Amygdala (tissue), 56 donors: ENCODE measurements at places on chromosomes 3 and 15.

DNA sequence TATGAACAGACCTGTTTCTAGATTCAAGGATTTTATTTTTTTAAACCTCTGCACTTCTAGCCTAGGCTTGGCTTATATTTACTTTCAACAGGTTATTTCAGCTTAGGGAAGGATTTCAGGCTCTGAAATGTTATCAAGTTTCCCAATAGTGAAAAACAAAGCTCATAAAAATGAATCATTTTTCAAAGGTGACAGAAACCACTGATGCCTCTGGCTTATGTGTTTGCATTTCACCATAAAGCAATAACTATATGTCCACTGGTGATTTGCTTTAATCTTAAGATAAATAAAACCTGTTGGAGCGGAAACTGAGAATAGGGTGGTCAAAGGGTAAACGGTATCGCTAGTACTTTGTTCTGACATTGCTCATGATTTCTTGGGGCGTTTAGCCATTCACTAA lies 141.2 kb upstream of the LRIG1 start:
- no peak for DNase-seq

- DNase-seq = peak; percentile 43
Observed at GRCh38 chr3:33096093-33096868, 665 bp downstream of the GLB1 start.

DNA sequence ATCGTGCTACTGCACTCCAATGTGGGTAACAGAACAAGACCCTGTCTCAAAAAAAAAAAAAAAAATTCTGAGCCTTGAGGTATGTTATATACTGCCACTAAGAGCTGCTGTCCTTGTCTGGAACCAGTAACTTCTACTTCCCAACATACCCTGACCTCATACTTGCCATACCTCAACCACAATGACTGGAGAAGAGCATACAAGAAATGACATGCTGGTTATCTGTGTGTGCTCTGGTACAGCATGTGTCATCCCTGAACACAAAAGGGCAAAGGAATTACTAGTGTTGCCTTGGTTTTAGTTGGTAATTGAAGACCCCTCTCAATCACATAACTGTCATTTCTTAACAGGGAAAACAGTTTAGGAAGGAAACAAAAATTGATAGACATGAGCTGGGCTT lies 54.5 kb downstream of the MRPS25 start:
- no peak for DNase-seq

GRCh38 chr15:33322091-33322490 lies 11.3 kb downstream of the RYR3 start:
- no peak for DNase-seq

DNA sequence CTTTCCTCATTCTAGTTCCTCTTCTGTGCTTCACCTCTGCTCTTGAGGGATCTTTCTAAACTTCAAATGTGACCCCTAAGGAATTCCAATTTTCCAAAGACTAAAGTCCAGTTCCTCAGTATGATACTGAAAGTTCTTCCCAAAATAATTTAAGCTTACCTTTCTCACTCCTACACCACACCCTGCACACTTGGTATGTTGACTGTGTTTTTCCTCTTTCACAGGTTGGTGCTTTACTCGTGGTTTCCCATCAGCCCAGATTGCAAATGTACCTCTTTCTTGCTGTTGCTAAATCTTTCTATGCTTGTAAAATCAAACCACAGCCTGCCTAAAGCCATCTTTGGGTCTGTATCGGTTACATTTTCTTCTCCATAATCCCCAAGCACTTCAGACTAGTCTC lies 30.5 kb upstream of the CLDN16 start:
- DNase-seq = no peak

GRCh38 chr3:25662736-25663320 lies 1.9 kb downstream of the TOP2B start:
- DNase-seq = no peak

DNA sequence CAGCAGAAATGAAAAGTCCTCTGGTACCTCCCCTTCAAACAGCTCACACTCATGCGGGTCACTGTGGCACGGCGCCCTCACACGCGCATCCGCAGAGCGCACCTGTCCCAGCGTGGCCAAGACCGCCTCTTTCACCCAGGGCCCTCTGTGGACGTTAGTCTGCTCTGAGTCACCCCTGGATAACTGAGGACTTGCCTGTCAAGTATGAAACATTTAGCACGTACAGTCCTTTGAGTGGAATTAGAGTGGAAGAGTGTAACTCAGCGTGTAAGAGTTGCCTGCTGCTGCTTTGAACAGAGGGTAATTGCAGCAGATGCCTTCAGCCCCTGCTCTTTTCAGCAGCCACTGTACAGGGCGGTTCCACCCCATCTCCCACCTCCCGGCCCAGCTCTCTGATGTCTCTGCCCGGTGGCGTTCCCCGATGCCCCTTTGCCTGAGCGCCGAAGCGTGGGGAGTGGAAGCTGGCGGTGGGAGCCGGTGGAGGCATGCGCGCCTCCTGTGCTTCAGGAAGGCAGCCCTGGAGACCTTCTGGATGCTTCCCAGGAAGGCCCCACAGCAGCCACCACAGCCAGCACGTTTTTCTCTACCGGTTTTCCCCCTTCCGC lies 23.0 kb downstream of the CPN2 start:
- DNase-seq = no peak

DNA sequence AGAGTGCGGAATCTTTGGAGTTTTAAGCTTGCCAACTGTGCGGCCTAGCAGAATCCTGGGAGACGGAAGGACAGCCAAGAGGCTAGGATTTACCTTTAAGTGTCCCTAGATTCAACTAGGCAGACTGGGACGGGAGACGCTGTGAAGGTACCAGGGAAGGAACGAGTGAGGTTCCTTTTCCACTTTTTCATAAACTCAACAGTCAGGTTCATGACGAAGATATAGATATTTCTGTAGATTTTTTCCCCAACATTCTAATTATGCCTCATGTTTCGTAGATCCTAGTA lies 564 bp upstream of the GABPB1 start:
- no peak for DNase-seq

- DNase-seq = no peak
Observed at GRCh38 chr3:182725372-182726251, 67.7 kb upstream of the ATP11B start.

- no peak for DNase-seq
Observed at GRCh38 chr3:40920041-40920440, 279.3 kb upstream of the CTNNB1 start.

DNA sequence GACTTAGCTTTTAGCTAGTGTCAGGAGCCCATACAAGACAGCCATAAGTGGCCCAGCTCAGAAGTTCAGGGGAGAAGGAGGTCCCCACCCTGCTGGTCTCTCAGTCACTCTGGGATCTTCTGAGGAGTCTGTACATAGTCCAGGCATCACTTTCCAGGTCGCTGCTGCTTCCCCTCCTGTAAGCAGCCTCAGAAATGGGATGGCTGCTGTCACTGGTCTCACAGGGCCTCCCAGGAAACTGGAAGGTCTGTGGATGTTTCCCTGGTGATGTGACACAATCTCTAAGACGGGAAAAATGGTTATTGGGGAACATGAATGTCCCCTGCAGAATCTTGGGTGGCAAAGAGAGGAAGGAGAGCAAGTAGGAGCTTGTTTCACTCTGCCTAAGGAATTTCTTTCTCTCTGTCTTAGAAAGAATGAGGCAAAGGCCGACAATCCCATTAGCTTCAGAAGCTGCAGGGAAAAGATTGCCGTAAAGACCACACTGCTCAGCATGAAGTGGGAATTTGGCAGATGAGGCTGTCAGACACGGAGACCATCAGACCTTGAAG lies 43.2 kb upstream of the TNFAIP8L3 start:
- no peak for DNase-seq

DNA sequence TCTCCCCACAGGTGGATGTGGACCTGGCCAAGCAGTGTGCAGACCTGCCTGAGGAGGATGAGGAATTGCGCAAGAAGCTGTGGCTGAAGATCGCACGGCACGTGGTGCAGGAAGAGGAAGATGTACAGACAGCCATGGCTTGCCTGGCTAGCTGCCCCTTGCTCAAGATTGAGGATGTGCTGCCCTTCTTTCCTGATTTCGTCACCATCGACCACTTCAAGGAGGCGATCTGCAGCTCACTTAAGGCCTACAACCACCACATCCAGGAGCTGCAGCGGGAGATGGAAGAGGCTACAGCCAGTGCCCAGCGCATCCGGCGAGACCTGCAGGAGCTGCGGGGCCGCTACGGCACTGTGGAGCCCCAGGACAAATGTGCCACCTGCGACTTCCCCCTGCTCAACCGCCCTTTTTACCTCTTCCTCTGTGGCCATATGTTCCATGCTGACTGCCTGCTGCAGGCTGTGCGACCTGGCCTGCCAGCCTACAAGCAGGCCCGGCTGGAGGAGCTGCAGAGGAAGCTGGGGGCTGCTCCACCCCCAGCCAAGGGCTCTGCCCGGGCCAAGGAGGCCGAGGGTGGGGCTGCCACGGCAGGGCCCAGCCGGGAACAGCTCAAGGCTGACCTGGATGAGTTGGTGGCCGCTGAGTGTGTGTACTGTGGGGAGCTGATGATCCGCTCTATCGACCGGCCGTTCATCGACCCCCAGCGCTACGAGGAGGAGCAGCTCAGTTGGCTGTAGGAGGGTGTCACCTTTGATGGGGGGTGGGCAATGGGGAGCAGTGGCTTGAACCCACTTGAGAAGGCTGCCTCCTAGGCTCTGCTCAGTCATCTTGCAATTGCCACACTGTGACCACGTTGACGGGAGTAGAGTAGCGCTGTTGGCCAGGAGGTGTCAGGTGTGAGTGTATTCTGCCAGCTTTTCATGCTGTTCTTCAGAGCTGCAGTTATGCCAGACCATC lies 8.6 kb downstream of the VPS18 start:
- DNase-seq = no peak

- DNase-seq = no peak
Observed at GRCh38 chr3:51931756-51932155, 9.9 kb downstream of the RRP9 start.

DNA sequence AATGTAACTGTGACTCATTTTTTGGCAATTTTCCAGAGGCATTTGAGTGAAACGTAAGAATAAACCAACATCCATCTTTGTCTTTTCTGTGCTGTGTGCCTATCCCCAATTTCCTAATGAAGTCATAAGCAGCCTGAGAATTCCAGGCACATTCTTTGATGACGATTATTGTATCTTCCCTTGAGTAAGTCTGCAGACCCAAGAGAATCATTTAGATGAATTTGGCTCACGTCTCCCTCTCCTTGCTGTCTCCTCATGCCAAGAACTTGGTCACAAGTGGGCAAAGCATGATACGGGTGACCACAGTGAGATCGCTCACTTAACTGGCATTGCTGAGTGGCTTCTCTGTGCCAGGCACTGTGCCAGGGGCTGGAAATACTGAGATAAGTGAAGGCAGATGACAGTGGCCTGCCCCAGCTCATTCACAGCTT lies 384.5 kb upstream of the IL12A start:
- no peak for DNase-seq

GRCh38 chr15:80464951-80465625 lies 60.9 kb downstream of the ARNT2 start:
- no peak for DNase-seq

DNA sequence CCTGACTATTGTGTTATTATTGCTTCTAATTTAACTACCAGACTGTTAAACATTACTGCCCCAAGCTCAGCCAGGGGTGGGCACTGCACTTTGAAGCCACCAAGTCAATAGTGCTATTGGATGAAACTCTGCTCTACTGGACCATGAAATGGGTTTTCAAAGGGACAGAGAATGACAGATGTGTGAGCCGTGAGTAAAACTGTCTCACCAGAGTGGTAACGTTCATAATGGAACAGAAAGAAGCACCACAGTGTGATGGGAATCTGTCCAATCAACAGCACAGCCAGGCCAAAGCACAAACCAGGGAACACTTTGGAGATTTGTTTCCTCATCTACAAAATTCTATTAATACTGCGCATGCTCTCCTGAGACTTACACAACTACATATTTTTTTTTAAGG lies 171.8 kb upstream of the LPP start:
- DNase-seq = no peak

DNA sequence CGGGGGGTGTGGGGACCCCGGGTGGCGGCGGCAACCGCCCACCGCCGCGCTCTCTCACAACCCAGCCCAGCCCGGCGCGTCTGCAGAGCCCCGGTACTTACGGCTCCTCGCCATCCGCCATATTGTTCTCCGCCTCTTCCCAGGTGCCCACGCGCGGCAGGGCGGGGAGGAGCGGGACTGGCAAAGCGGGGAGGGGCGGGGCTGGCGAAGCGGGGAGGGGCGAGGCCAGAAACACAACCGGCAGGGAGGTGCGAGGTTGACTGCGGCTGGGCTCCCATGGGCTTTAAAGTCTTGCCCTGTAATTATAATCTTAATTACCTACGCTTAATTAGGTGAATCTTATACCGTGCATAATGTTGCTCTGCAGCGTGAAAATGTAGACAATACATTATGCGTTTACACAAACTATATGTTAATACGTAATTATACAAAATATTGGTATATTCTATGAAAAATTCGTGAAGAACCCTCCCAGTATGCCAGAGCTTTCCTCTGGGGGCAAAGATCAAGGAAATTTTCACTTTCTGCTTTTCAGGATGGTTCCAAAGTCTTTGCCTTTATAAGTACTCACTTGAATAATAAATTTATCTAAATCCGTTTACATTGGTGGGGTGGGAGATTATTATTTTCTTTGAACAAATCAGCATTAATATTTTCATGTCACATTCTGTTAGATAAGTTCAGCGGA lies at the start of gene UBA3:
Gene UBA3, minus strand, starts transcription at position 133 of the 688 bp plus-strand sequence. Its CDS starts 12 bp downstream, at position 121.
- DNase-seq = peak; percentile 88

- no peak for DNase-seq
Observed at GRCh38 chr3:127413318-127413673, 125.5 kb upstream of the PRR20G start.

GRCh38 chr3:4976109-4976508 lies 3.1 kb upstream of the BHLHE40 start:
- DNase-seq = no peak

- DNase-seq = no peak
Observed at GRCh38 chr3:140509534-140509933, 168.3 kb upstream of the TRIM42 start.

DNA sequence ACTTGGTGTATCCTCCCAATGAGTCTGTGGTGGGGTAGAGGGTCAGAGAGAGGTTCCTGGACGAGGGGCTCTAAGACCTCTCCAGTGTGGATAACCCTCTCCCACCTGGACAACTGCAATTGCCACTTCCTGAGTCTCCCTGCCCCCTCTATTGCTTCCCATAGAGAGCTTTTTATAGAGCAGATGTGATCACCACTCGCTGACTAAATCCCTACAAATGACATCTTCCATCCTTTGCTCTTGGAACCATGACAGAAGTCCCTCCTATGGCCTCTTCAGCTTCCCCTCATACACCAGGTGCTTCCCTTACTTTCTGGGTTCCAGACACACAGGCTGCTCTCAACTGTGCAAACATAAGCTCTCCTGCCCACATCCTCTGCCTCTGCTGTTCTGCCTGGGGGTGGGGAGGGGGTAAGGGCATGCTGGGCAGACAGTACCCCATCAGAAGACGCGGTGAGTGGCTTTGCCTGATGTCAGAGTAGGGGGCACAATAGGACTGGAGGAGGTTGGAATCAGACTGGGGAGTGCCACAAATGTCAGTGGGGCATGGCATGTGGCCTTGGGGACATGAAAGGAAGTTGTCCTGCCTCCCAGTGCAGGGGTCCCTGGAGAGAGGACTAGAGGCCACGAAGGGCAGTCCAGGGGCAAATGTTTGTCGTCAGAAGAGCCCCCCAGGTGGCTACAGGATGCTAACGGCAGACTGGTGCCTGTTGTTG lies 15.2 kb downstream of the ITIH3 start:
- DNase-seq = no peak

GRCh38 chr3:134711284-134711683 lies 60.5 kb upstream of the KY start:
- no peak for DNase-seq

GRCh38 chr15:90565866-90566265 lies 36.1 kb downstream of the CRTC3 start:
- no peak for DNase-seq

- DNase-seq = no peak
Observed at GRCh38 chr3:77605865-77606264, 566.0 kb downstream of the ROBO2 start.
